GM04503 (cell line): ENCODE measurements at places on chromosomes 6 and 20.
A peak's percentile ranks its signal among the peaks of the same experiment; 100 is the strongest.

GRCh38 chr6:6546318-6547109, 42.0 kb upstream of the LY86 start:
- no peak for DNase-seq

- no peak for DNase-seq
Observed at GRCh38 chr6:110547266-110547964, 71.0 kb upstream of the SLC22A16 start.

- no peak for DNase-seq
Observed at GRCh38 chr6:83600459-83600858, 88.1 kb downstream of the PRSS35 start.

DNA sequence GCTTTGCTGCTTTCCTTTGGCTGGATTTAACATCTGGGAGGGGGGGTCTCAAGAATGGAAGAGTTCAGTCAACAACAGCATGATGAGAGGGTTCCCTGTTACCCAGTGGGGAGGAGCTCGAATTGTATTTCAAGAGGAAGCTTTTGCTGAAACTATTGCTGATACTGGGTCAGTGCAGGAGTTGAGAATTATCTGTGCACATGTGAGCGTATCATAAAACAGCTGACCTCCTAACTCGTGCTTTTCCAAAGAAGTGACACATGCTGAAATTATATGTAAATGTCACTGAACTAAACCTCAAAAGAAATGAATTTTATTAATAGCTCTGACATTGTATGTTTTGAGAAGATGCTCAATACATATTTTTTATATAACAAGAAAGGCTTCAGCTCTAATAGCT, 96.3 kb downstream of the PHF3 start:
- no peak for DNase-seq

DNA sequence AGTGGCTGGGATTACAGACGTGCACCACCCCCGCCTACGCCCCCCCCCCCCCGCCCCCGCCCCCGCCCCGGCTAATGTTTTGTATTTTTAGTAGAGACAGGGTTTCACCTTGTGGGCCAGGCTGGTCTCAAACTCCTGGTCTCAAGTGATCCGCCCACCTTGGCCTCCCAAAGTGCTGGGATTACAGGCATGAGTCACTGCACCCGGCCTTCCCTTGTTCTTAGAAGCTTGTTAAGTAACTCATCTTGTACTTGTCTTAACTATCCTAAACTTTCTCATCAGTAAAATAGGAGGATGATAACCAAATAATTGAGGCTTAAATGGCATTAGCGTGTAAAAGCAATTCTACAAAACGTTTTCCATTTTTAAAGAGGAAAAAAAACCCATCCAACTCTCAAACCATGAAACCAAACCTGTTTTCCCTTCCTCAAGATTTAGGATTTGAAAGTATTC, 4.2 kb downstream of the CDYL start:
- DNase-seq = no peak

GRCh38 chr6:44800171-44800783, 412.8 kb downstream of the CDC5L start:
- DNase-seq = peak; percentile 50

GRCh38 chr6:31466466-31466865, 31.5 kb upstream of the MICB start:
- no peak for DNase-seq

GRCh38 chr20:1874450-1875182, 20.6 kb upstream of the SIRPA start:
- DNase-seq = no peak

GRCh38 chr20:58194175-58194791, 34.2 kb downstream of the ANKRD60 start:
- DNase-seq = no peak

- DNase-seq = no peak
Observed at GRCh38 chr6:62357835-62358234, 71.8 kb upstream of the KHDRBS2 start.

GRCh38 chr6:141482796-141483597, 649.7 kb upstream of the GJE1 start:
- no peak for DNase-seq

DNA sequence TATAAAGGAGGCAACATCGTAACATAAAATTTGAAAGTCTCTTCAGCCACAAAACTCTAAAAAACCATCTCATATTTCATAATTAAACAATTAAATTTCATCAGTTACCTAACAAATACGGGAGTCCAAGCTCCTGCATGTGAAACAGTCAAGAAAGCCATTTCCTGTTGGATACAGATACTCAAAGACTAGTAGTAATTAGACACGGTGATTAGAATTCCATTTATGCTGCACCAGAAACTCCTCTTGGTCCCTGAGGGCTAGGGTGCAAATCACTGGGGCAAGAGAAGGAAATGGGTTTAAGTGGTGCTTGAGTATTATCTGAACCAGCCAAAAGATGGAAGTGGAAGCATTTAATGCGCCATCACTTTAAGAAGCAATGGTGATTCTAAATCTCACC, 27.4 kb downstream of the TRAM2 start:
- DNase-seq = no peak

DNA sequence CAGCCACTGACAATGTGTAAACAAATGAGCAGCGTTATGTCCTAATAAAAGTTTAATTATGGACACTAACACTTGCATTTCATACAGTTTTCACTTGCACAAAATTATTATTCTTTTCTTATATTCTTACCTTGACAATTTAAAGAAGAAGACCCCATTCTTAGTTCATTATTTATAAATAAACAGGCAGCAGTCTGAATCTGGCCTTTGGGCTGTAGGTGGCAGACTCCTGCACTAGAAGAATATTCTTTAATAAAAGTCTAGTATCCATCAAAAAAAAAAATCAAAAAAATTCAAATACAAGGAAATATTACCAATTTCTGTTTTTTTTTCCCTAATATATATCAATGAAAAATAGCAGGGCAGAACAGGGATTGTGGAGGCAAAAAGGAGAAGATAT, 24.8 kb downstream of the PTCHD4 start:
- DNase-seq = no peak

DNA sequence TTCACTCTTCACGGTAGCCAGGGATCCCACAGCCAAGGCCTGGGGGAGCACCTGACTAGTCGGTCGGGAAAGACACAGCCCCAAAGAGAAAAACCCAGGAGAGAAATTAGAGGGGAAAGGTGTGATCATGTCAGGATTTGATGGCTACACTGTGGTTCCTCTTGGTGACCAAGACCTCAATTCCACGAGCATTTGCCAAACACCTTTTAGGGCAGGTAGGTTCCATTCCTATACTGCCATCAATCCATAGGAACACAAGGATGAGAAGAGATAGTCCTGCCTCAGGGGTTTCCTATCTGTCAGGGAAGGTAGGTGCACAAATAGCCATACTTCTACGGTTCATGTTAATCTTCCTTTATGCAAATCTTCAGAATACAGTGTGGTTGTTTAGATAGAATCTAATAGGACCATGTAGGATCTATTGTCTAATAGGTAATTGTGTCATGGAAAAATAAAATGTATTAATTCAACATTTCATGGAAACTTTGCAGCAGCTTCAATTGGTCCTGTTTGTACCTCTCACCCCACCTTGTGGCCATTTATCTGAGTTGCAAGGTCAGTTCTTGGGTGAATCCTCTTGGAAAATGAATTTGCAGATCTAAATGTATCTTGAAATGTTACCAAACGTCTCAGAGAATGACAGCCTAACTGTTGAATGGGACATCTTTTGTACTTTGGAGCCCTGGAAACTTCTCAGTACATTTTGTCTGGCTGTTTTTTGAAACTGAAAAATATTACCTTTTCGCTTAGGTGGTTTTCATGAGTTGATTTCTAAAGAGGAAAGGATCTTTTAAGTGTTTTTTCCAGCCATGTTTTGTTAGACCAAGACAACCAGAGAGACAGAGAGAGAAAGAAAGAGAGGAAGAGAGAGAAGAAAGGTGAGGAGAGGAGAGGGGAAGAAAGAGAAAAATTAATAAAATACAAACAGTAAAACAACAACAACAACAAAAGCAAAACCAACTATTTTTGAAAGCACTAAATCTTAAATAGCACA, 33.7 kb upstream of the IYD start:
- peak; percentile 27 for DNase-seq

- DNase-seq = no peak
Observed at GRCh38 chr20:12372557-12372956, 454.9 kb downstream of the BTBD3 start.
